LoVo (cell line): ENCODE measurements at places on chromosomes 6 and 20.

- no peak for DNase-seq
Observed at GRCh38 chr20:60378620-60379019, 420.4 kb downstream of the CDH26 start.

DNA sequence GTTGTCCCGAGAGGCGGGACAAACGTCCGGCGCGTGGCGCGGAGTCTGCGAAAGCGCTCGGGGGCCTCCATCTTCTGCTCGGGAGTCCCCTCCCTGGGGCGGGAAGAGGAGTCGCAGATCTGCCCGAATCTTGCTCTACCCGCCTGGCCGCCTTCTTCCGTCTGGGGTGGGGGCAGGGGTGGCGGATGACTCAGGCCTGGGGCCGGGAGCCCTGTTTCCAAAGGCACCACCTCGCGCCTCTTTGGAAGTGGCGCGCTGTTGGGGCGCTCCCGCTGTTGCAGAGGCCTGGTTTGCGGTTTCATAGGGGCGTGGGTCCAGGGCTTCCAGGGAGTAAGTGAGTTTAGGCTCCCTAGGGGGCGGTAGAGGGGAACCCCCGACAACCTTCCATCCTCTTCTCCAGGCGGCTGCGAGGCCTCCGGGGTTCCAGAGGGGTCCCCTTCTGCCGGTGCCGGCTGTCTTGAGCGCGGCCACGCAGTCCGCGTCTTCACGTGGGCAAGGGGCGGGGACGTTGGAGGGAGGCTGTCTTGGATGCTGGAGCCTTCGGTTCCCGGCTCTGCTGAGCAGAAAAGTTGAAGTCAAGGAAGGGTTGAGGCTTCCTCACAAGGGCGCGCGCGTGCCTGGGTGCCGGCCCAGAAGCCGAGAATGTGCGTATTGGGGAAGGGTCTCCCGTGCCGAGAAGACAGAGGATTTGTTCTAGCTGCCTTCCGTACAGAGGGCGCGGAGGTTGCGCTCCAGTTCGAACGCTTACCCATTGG lies 2.6 kb upstream of the TFAP2C start:
- no peak for DNase-seq

DNA sequence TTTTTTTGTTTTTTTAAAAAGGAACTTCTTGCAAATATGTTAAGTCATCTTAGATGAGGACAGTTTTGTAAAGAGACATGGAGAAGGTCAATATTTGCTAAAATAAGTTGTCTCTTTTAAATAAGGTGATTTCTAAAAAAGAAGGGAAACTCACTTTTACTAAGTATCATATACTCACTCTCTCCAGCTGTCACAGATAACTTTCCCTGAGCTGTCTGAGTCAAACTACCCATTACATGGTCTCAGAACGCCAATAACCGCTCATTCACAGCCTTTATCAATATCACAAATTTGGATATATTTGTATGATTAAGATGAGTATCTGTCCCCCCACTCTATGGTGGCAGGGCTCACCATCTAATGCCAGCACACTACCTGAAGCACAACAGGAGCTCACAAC lies 47.6 kb downstream of the IPCEF1 start:
- DNase-seq: no peak

GRCh38 chr6:107330168-107330567 lies 129.2 kb downstream of the PDSS2 start:
- DNase-seq: no peak

DNA sequence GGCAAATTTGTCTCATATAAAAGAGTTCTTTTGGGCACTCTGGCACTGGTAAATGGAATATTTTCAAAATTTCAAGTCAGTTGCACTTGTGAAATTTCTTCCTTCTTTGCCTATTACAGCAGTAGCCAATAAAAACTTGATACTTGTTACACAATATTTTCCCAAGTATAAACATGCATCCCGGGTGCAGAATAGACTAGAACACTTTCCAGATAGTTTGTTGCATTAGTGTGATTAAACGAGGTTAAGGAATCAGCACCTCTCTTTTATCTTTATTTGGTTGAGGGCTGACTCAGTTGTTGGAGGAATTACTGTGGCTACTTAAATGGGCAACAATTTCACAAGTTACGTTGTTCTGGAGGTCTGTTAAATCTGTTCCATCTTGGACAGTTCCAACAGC lies 467.5 kb downstream of the CDKAL1 start:
- no peak for DNase-seq

DNA sequence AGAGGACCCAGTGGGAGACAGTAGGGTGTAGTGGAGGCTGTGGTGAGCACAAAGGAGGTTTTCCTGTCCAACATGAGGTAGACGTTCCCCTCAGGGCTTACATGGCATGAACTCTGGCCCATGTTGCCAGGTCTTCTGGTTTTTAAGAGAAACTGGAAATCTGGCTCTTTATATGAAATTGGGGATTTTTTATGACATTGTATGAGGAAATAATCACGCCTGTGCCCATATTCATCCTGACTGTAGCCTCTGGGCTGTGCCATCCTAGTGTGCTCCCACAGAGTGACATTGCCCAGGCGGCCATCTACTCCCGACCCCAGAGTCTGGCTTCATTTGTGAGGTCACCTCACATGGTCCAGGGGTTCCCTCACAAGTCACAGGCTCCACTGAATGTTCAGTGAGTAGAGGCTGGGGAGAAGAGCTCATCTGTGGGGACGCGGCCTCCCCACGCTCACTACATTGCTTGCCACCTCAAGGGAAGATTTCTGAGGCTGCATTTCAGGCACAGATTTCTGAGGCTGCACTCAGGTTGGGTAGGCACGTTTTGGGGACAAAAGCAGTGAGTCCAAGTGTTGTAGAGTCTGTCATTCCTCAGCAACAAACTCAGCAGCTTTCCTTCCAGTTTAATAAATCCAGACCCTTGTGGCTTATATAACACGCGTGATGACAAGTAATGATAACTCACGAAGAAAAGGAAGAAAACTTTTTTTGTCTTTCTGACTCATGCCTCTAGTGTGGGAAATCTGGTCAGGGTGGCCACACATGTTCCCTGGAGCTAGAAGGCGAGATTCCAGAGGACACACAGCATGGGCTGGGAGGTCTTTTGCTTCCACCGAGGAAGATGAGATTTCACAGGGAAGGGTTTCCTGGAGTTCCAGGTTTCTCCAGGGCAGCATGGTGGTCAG lies 41.7 kb downstream of the SLC24A3 start:
- DNase-seq: no peak

DNA sequence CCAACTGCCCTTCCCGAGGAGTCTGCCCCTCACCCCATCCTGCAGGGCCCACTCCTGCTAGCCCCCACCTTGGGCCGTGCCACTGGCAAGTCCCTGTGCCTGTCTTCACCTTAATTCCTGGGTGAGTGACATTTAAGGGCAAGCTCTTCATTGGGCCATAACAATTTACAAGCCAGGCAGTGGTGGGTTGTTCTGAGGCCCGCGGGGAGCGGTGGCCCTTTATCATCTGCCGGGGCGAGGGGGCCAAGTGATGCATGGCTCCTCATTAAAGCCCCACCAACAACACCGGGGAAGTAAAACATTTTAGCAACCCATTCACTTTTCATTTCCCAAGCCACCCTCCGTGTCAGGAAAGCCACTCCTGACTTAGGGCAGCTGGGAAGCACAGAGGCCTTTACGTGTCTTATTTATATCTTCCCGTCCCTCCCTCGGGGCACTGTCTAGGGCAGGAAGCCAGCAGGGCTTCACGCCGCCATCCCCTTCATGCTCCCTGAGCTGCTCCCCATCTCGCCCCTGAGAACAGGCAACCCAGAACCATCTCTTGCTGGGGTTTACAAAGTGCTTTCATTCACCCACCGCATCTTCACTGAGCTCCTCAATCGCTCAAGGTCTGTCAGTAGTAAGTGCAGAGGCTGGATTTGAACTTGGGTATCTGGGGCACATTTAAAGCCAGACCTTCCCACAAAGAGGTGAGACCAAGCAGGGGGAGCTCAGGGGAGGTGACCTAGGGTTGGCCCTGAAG lies 55.5 kb upstream of the CCDC167 start:
- no peak for DNase-seq

GRCh38 chr6:63690221-63690620 lies 54.6 kb downstream of the PHF3 start:
- DNase-seq: no peak

DNA sequence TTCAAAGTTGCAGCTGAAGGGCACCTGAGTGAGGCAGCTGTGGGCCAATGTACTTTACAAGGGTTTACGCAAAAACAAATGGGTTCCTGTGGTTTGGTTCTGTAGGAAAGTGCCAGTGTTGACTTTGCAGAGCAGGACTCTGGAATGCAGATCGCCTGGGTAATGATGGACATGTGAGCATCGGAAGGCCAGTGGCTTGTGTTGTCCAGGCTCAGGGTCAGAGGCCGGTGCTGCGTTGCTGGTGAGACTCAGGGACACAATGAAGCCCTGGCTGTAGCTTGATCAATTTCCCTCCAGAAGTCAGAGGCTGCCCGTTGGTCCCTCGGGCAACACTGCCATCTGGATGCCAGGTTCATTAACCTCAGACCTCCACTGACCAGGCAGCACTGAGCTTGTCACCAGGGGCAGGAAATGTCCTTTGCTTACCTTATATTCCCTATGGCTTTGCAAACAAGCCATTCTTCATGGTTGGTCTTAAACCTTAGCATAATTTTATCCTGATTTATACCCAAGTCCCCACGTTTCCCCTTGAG lies 753.4 kb downstream of the QKI start:
- no peak for DNase-seq

DNA sequence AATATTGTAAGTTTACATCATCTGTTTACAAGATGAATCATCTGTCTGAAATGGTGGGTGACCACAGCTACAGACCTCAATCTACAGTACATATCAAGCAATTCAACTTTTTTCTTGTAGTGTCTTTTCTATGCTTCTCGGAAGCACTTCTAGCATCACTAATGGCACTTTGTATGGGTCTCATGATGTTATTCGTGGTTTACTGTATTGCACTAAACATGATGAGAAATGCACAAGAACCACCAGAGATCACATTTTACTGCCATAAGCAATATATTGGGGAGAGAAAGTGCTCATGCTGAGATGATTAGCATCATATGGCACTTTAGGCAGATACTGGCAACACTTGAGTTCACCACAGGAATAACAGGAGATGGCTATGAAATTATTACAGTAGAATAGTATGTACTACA lies 15.4 kb upstream of the BTBD3 start:
- no peak for DNase-seq

GRCh38 chr6:136932599-136932998 lies 10.5 kb downstream of the SLC35D3 start:
- DNase-seq: no peak

DNA sequence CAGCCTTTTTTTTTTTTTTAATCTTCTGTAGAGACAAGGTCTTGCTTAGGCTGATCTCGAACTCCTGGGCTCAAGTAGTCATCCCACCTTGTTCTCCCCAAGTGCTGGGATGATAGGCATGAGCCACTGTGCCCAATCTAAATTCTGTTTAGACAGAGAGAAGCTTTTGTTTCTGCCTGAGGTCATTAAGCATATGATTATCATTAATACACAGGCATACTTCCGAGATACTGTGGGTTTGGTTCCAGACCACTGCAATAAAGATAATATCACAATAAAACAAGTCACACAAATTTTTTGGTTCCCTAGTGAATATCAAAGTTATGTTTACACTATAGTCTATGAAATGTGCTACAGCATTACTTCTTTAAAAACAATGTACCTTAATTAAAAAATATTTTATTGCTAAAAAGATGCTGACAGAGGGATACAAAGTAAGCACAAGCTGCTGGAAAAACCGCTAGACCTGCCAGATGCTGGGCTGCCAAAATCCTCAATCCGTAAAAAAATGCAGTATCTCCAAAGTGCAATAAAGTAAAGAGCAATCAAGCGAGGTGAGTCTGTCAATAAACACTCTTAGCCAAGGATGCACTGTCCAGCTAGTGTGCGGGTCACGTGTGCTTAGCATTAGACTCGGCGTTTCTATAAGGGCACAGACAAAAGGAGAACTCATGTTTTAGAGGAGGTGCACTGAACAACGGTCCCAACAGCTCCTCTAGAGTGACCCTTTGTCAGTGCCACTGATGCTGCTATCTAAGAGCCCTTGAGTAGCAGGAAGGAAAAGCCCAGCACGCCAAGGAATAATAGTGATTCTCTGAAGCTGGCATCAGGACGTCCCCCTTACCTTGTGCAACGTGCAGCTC lies 16.1 kb downstream of the TXNDC5 start:
- DNase-seq: no peak

DNA sequence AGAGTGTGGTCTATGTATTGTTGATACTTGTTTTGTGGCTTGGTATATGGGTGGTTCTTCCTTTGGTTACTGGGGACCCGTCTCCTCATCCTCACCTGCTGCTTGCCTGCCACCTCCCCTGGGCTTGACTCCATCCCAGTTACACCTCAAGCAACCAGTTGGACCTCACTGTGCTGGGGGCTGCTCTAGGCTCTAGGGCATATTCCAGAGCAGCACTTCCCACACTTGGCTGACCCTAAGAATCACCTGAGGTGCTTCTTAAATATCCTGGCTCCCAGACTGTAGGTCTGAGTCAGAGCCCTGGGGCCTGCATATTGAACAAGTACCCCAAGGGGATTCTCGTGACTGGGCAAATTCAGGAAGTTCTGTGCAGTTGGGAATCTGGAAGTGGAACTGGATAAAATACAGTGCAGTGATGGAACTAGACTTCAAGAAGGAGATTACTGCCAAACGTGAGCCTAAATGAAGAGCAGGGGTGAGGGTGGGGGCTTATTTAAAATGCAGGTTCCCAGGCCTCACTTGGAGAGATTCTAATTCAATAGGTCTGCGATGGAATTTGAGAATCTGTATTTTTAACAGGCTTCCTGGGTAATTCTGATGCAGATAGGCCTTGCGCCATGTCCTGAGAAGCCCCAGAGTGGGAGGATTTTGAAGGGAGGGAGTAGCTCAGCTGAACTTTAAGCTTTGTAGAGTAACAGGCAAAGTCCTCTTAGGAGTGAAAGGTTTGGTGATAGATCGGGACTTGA lies 7.6 kb downstream of the SPATS1 start:
- no peak for DNase-seq

- DNase-seq: no peak
Observed at GRCh38 chr6:499617-500016, 108.1 kb downstream of the IRF4 start.

- no peak for DNase-seq
Observed at GRCh38 chr6:151288712-151289398, 49.1 kb downstream of the AKAP12 start.

- no peak for DNase-seq
Observed at GRCh38 chr6:145813285-145814034, 1.1 kb downstream of the FBXO30 start.

- no peak for DNase-seq
Observed at GRCh38 chr6:124604719-124605118, 357.5 kb upstream of the RNF217 start.

DNA sequence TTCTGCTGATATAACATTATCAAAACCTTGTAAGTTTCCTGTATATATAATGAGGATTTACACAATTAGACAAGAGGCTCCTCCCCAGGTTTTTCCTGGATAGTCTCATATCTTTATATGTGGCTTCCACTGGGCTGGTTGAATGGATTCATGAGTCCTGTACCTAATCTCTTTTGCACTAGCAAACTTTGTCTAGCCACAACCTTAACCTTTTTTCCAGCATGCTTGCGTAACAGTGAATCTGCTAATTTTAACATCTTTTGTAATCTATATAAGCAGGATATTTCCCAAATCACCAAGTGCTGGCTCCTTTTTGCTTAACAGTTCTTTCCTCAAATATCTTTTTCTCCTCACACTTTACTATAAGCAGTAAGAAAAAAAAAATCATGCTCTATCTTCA lies 153.6 kb downstream of the COL21A1 start:
- DNase-seq: no peak

GRCh38 chr20:43761386-43762340 lies 34.9 kb upstream of the GTSF1L start:
- no peak for DNase-seq

GRCh38 chr6:169738204-169738975 lies 13.0 kb downstream of the DYNLT2 start:
- DNase-seq: no peak
